ENCODE measurements at places on chromosomes 4 and X.
A peak's percentile ranks its signal among the peaks of the same experiment; 100 is the strongest.

GRCh38 chrX:1027133-1027532 lies 185.3 kb downstream of the CRLF2 start:
- DNase-seq, result no peak

- no peak for DNase-seq
These were observed 98.9 kb upstream of the ADRA2C start for GRCh38 chr4:3667258-3667657.

DNA sequence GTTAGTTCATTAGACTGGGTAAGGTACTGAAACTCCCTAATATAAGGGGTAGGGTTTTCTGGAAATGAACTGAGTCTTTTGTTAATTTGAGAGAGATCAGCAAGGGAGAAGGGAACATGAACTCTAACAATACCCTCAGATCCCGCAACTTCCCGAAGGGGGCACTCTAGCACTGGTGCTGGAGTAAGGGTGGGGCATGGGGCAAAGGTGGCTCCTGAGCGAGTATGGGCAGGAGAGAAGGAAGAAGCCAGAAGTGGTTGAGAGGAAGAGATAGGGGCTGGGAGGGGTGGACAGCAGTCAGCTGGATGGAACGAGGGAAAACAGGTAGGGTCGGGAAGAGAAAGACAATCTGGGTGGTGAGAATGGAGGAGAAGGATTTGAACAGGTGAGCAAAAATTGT lies 183.2 kb upstream of the MAGEE2 start:
- no peak for DNase-seq

- DNase-seq, result no peak
These were observed 40.5 kb downstream of the ZCCHC12 start for GRCh38 chrX:118864063-118864635.

GRCh38 chrX:97638621-97639020 lies 754.9 kb downstream of the RPA4 start:
- DNase-seq, result no peak

GRCh38 chrX:149762696-149763614 lies 10.9 kb upstream of the HSFX1 start:
- DNase-seq, result no peak

GRCh38 chr4:7073526-7074390 lies 5.9 kb upstream of the GRPEL1 start:
- DNase-seq, result no peak

GRCh38 chr4:82524570-82525152 lies 37.1 kb downstream of the TMEM150C start:
- no peak for DNase-seq

DNA sequence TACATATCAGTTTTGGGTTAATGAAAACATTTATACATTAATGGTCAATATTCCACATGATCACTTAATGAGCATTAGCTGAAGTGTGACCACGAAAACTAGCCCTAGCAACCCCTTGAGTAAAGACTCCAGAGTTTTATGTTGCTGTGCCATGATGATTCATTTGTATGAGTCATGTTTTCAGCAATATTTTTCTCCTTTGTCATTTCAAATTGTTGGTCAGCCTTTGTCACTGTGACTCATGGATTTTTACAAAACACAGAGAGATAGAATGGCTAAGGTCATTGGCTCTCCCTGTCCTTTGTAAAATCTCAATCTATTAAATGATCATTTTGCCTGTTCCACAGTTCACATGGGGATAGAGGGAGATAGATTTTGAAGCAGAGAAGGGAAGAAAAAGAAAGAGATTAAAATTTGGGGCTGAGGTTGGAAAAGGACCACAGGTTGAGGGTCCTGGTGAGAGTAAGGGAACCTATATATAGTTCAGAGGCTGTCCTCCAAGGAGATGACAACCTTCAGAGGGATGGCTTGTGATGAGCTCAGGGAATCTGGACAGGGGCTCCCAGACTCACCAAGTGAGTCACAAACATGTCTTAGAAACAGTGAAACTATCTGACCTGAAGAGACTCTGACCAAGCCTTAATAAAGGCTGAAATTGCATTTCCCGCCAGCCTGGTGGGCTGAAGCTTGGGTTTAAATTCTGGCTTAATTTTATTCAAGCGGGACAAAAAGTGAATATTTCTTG lies 25.6 kb downstream of the NR0B1 start:
- DNase-seq, result no peak

GRCh38 chrX:114152130-114152529 lies 431.8 kb upstream of the HTR2C start:
- no peak for DNase-seq

DNA sequence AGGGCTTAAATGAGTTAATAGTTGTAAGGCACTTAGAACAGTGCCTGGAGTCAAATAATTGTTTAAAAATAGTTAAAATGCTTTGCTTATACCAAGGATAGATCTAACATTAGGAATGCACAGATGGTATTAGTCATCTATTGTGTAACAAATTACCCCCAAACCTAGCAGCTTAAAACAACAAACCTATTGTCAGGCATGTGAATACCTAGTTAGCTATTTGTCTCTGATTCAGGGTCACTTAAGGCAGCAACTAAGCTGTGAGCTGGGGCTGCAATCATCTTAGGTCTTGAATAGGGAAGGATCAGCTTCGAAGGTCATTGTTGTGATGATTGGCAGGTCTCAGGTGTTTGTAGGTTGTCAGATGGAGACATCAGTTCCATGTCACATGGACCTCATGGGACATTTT lies 42.4 kb upstream of the AGA start:
- no peak for DNase-seq

- DNase-seq, result no peak
These were observed 74.6 kb downstream of the AMELX start for GRCh38 chrX:11367609-11368430.

GRCh38 chr4:77039796-77040195 lies 36.0 kb downstream of the CCNI start:
- DNase-seq, result no peak

GRCh38 chr4:2248821-2249261 lies 6.9 kb upstream of the HAUS3 start:
- DNase-seq, result no peak

GRCh38 chr4:75939890-75940691 lies 722 bp downstream of the NAAA start:
- peak; percentile 51 for DNase-seq

- DNase-seq, result no peak
These were observed 94.6 kb downstream of the FAM9B start for GRCh38 chrX:8939322-8939721.

DNA sequence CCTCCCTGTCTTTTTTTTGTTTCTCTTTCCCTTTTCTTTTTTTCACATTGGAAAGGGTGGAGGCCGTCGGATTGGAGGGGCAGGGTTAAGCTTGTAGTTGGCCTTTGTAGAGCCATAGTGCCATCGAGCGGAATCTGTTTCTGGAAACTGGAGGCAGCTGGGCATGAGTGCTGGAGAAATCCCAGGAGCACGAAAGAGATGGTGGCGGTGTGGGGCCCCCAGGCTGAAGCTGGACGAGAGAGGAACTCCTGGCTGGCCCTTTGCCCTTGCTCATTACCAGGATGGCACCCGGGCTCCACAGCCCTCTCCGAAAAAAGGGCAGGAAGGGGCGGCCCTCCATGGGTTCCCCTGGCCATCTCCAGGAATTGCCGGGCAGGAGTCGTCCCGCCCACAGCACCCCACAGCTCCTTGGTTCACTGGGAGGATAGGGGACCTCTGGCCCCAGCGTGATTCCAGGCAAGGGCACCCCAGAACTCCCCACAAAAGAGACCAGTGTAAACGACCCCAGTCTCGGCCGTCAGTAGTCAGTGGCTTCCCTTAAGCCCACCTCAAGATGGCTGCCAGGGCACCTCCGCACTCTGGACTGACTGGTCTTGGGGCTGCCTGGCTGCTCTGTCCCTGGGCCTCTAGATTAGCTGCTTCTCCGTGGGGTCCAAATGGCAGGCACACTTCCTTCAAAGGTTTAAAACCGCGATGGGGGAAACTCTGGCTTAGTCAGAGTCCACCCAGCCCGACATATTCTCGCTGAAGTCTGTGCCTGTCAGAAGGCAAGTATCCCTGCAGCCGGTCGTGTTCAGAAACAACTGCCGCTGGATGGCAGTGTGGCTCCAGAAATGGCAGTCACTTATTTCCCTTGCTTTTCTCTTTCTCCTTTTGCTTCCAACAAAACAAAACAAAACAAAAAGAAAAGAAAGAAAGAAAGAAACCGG lies 74.1 kb downstream of the NBDY start:
- peak; percentile 75 for DNase-seq

DNA sequence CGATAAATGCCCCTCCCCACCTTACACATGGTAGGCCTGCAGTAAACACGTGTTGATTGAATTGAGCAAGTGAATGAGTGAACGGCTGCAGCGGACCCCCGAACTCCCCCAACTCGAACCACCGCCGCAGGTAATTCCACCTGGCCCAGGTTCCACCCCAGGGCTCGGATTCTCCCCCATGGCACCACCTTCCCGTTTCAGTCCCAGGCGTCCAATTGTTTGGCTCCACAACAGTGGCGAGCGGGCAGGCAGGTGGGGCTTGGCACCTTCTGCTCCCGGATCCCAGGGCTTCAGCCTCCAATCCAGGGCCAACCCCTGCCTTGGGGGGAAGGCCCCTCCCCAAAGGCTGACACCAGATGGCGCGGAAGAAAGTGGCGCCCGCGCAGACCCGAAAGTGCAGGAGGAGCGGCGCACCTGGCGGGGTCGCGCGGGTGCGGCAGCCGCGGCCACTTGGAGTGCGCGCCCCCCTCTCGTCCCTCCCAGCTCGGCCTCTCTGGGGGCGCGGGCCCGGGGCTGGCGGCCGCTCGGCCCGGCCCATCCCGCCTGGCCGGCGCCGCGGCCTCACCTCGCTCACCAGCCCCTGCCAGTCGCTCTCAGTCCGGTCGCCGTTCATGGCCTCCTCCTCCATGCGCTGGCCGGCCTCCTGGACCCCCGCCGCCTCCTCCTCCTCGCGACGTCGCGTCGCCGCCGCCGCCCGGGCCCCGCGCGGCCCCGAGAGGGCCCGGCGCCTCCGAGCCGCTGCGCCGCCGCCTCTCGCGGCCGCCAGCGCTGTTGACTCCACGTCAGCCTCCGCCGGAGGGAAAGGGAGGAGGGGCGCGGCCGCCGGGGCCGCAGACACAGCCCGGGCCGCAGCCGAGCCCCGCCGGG lies at the start of gene CCDC149:
Gene CCDC149 (minus strand): TSS at position 791 of the 867 bp plus-strand sequence. CDS start 178 bp downstream, at position 613.
- DNase-seq, result no peak

DNA sequence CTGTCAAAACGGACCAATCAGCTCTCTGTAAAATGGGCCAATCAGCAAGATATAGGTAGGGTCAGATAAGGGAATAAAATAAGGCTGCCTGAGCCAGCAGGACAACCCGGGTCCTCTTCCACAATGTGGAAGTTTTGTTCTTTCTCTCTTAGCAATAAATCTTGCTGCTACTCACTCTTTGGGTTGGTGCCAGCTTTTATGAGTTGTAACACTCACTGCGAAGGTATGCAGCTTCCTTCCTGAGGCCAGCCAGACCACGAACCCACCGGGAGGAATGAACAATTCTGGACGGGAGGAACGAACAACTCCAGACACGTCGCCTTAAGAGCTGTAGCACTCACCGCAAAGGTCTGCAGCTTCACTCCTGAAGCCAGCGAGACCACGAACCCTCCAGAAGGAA lies 287.8 kb downstream of the RAPGEF2 start:
- DNase-seq, result no peak

GRCh38 chrX:43514820-43515219 lies 141.3 kb upstream of the MAOA start:
- no peak for DNase-seq

- DNase-seq, result peak; percentile 64
These were observed 5.6 kb downstream of the PNCK start for GRCh38 chrX:153667956-153668396.

DNA sequence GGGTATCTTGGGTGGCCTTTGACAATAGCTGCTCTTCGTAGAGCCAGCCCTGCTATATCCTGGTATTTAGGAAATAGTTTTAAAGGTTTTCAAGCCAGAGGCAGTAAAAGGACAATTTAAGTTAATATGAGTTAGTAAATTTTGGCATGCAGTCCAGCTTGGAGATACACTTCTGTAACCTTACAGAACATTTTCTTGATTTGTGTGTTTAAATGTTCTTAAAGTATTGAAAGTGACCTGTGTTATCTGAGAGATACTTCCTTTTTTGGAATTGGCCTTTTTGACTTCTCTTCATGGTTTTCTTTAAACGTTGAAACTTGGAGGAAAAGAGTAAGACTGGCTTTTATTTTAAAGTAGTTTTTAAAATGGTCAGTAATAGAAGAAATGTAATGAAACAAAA lies 25.5 kb downstream of the PDLIM5 start:
- no peak for DNase-seq

- DNase-seq, result no peak
These were observed 92.2 kb upstream of the INTU start for GRCh38 chr4:127540497-127541025.

DNA sequence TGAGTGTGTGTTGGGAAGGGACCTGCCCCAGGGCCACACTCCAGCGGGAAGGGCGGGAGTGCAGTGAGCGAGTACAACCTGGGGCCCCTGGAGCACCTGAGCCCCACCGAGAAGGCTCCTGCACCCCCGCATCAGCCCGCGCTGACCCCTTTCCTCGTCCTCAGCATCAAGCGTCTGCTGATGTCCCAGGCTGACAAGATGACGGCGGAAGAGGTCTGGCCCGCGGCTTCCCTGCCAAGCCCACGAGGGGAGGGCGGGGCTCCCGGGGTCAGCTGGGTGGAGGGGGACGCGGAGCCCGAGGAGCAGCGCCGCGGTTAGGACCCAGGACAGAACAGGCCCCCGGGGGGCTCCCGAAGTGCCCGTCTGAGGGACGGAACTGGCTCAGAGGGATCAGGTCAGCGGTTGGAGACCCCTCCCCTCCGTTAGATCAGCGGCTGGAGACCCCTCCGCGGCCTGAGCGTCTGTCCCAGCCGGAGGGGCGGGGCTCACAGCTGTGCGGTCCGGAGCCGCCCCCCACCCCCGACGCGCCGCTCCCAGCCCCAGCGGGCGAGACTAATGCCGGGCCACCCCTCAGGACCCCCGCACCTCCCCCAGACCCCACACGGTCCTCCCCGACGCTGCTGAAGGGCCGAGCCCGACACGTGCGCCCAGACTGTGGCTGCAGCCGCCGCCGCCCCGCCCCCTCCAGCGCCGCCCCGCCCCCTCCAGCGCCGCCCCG lies 6.7 kb downstream of the MYL5 start:
- no peak for DNase-seq

DNA sequence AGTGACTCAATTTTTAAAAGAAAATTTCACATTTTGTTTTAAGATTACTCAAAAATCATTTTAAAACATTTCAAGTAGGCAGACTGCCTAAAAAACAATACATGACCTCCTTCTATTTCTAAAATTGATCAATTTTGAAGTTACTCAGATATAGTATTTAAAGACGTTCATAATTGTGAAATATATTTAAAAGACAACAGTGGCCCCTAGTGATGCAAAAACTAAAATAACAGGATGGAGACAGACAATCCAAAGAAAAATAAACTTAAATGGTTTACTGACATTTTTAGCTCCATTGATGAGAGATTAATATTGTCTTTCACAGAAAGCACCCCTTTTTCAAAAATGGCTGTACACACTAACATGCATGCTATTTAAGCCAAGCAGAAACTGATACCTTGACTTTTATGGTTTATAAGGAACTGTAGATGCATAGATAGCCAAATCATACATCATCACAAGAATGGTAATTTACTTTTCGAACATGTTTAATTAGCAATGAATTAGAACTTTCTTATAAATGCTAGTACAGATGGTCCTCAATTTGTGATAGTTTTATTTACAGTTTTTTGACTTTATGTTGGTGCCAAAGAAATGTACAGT lies 69.8 kb upstream of the FAT4 start:
- DNase-seq, result no peak
